ENCODE measurements at places on chromosomes 2 and 18.

- DNase-seq = no peak
These were observed 44.4 kb downstream of the BCL11A start for GRCh38 chr2:60509066-60509465.

GRCh38 chr18:3450012-3450798 lies at the start of gene TGIF1:
TSS of gene TGIF1 (plus strand) at chr18:3450172. CDS start at chr18:3450490, 318 bp downstream.
- peak; percentile 87 for DNase-seq

DNA sequence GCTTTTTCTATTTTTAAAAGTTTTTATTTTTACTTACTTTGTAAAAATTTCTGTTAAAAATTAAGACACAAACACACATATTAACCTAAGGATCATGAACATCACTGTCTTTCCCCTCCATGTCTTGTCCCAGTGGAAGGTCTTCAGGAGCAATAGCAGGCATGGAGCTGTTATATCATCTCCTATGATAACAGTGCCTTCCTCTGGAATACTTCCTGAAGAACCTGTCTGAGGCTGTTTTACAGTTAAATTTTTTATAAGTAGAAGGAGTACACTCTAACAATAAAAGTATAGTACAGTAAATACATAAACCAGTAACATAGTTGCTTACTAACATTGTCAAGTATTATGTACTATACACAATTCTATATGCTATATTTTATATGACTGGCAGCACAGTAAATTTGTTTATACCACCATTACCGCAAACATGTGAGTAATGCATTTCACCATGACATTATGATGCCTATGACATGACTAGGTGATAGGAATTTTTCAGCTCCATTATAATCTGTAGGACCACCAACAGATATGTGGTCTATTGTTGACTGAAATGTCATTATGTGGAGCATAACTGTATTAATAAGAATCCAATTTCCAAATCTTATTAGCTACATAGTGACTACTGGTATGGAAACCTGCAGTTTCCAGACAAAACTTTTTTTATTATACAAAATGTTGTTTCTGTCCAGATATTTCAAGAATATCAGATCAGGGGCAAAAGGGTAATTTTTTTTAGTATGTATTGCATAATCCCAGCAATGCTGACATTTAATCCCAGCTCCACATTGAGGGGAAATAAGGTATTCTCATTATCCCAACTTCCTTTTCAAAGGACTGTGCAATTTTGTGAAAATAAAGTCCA lies 337.2 kb upstream of the SLC39A10 start:
- DNase-seq = no peak

DNA sequence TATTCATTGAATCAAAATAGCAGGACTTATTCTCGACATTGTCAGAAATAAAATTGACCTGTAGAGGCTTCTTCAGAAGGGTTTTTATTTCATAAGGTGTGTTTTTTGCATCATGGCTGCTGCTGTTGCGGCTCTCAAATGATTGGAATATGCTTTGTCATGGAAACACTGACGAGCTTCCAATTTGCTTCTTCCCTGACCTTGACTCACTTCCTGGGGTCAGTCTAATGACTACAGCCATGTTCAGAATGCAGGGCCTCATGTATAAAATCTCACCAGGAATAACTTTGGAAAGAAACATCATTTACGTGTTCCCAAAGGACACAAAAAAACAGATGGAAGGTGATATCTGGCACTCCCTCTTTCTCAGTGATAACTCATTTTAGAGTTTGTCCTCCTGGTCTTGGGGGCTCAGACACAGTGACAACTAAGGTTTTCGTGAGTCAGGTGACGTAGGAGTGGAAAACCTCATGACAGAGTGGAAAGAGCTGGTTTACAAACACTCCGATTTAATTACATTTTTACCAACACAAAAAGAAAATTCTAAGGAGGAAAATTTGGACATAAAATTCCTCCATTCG lies 467.0 kb upstream of the RAB12 start:
- no peak for DNase-seq

GRCh38 chr2:127330753-127331152 lies 36.8 kb upstream of the ERCC3 start:
- peak; percentile 6 for DNase-seq

GRCh38 chr2:214796911-214797310 lies 12.6 kb downstream of the BARD1 start:
- no peak for DNase-seq

Data from myocyte (in vitro differentiated cells).